DND-41 (cell line): ENCODE measurements at places on chromosomes 1 and 21.

DNA sequence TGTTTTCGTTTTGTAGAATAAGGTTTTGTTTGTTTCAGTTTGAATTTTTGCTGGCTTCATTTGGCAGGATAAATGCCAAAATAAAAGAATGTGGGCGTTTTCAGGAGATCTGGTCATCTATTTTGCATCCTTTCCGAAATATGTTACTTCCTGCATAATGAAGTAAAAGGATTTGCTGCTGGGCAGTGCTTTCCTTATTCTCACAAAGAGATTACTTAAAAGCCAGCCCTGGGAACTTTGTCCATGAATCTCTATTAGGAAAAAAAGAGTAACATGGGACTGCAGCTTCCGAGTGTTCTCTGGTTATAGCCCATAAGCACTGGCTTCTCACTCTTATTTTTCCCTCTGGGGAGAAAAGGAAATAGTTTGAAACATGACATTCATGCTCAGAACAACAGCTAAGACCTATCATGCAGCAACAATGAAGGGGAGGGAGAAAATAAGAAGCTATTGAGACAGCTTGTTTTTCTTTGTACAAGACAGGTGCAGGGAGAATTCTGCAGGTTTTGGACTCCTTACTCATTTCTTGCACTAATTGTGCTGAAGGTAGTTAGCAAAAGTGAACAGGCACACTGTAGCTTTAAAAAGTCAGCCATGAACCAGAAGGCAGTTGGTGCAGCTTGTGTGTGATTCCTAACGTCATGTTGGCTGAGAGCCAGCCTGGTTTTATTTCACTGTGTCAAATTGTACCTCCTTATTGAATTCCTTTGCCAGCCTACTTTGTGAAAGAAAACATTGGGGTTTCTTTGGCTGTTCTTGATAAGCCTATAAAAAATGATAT is at the start of gene SAMD13:
TSS of gene SAMD13 (plus strand) at position 705 of the 781 bp plus-strand sequence. CDS start 1,527 bp downstream, outside the sequence.
- H3K4me3 ChIP-seq, result peak within 1 kb of the TSS; percentile 55
- H3K4me1 ChIP-seq, result peaks cover 68% of the 10 kb centered on the region
- peak within 1 kb of the TSS; percentile 97 for H3K27ac ChIP-seq
- no peaks in the 10 kb centered on the region for H3K36me3 ChIP-seq

DNA sequence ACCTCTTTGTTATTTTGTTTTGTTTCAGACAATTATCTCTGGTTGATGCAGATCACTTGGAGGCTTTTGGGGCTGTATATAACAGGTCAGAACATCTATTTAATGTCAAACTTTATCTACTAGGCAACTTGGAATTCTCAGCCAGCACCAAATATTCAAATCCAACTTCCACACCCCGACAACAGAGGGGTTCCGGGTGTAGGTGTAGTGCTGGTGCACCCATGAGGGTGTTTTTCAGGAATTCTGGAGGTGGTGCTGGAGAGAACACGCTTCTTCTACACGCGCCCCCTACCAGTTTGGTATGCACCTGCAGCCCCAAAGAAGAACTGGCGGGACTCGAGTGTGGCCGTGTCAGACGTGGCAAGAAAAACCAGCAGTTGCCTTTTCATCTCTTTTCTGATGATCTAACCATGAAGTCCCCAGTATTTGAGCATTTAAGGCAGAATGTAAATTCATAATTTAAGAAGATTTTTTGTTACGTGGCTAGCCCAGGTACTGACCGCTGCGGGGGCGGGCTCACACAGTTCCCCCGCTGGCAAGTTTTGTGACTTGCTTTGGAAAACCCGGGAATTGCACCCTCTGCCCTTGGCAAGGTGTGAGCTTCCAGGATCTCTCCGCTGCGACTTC is 462 bp upstream of the TLCD4 start:
- H3K4me3 ChIP-seq, result no peak overlapping the region
- H3K27ac ChIP-seq, result no peak overlapping the region
- H3K36me3 ChIP-seq, result no peaks in the 10 kb centered on the region
- no peaks in the 10 kb centered on the region for H3K27me3 ChIP-seq
- no peak for DNase-seq

DNA sequence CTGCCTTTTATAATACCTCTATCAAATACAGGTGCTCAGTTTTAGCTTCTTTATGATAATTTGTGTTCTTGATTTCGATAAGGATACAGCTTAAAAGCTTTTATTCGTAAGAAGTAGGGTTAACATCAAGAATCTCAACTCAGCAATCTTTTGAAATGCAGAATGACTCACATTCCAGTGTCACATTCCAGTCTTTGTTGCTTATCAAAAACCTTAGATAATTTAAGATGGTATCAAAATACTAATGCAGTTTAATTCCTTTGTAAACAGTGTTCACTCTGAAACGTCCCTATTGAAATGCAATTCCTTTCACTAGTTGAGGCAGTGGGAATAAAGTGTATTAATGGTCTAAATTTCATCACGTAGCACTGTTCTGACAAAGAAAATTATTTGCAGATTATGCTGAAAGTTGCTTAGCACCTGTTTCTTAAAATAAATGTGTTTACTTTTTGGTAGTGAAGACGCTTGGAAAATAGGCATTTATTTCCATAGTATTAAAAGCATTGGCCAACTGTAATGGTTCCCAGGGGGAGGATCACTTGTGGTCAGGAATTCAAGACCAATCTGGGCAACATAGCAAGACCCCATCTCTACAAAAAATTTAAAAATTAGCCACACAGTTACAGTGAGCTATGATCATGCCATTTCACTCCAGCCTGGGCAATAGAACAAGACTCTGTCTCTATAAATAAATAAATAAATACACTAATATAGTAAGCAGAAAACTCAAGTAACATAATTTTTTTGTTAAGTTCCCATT is 10.1 kb upstream of the CNN3 start:
- DNase-seq, result no peak
- no peaks in the 10 kb centered on the region for H3K36me3 ChIP-seq
- no peak overlapping the region for H3K27ac ChIP-seq
- no peaks in the 10 kb centered on the region for H3K4me1 ChIP-seq

DNA sequence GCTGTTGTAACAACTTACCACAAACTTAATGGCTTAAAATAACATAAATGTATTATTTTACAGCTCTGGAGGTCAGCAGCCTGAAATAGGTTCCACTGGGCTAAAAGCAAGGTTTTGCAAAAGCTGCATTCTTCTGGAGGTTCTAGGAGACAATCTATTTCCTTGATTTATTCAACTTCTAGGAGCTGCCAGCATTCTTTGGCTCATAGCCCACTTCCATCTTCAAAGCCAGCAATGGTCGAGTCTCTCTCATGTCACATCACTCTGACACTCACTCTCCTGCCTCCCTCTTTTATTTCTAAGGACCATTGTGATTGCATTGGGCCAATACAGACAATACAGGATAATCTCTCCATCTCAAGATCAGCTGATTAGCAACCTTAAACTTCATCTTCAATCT is 15.1 kb upstream of the FOXJ3 start:
- no peaks in the 10 kb centered on the region for H3K36me3 ChIP-seq
- H3K27ac ChIP-seq, result no peak overlapping the region
- H3K4me3 ChIP-seq, result no peak overlapping the region
- no peak for DNase-seq

- H3K4me3 ChIP-seq, result no peak overlapping the region
- no peak overlapping the region for H3K27ac ChIP-seq
- H3K4me1 ChIP-seq, result no peaks in the 10 kb centered on the region
- H3K36me3 ChIP-seq, result no peaks in the 10 kb centered on the region
- no peaks in the 10 kb centered on the region for H3K27me3 ChIP-seq
Measured at GRCh38 chr1:93595266-93595665, 86.4 kb downstream of the BCAR3 start.

- H3K4me1 ChIP-seq, result no peaks in the 10 kb centered on the region
- no peak for DNase-seq
- peaks cover 64% of the 10 kb centered on the region for H3K36me3 ChIP-seq
- H3K27ac ChIP-seq, result no peak overlapping the region
- no peak overlapping the region for H3K4me3 ChIP-seq
Measured at GRCh38 chr1:12344596-12345349, 114.9 kb downstream of the VPS13D start.

DNA sequence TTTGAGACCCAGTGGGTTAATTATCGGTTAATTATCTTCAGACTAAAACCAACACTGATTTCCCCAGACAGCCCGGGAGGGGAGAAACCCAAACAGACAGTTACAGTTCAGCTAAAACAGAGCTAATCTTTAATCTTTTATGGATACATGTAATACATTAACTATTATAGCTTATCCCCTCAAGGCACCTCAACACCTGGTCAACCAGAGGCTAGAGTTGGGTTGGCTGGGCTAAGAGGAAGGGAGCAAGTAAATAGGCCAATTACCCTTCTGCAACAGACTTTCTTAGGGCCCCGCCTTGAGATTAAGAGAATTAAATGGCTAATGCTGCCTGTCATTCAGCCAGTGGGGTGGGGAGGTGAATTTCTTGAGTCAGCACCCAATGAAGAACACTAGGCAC is 6.6 kb upstream of the MED18 start:
- DNase-seq, result no peak
- no peaks in the 10 kb centered on the region for H3K4me1 ChIP-seq
- H3K27ac ChIP-seq, result no peak overlapping the region
- no peaks in the 10 kb centered on the region for H3K27me3 ChIP-seq

- H3K27ac ChIP-seq, result no peak overlapping the region
- no peaks in the 10 kb centered on the region for H3K27me3 ChIP-seq
- H3K4me3 ChIP-seq, result no peak overlapping the region
- no peaks in the 10 kb centered on the region for H3K36me3 ChIP-seq
- DNase-seq, result no peak
Measured at GRCh38 chr1:168550971-168551370, 7.2 kb upstream of the XCL2 start.

GRCh38 chr1:182249201-182249676 is 142.4 kb downstream of the GLUL start:
- H3K4me1 ChIP-seq, result no peaks in the 10 kb centered on the region
- no peak for DNase-seq
- H3K27ac ChIP-seq, result no peak overlapping the region
- H3K36me3 ChIP-seq, result no peaks in the 10 kb centered on the region

GRCh38 chr21:40850071-40850470 is 3.1 kb upstream of the DSCAM start:
- no peaks in the 10 kb centered on the region for H3K4me1 ChIP-seq
- H3K27ac ChIP-seq, result no peak overlapping the region
- H3K4me3 ChIP-seq, result no peak overlapping the region
- peaks cover 3% of the 10 kb centered on the region for H3K27me3 ChIP-seq
- DNase-seq, result no peak

DNA sequence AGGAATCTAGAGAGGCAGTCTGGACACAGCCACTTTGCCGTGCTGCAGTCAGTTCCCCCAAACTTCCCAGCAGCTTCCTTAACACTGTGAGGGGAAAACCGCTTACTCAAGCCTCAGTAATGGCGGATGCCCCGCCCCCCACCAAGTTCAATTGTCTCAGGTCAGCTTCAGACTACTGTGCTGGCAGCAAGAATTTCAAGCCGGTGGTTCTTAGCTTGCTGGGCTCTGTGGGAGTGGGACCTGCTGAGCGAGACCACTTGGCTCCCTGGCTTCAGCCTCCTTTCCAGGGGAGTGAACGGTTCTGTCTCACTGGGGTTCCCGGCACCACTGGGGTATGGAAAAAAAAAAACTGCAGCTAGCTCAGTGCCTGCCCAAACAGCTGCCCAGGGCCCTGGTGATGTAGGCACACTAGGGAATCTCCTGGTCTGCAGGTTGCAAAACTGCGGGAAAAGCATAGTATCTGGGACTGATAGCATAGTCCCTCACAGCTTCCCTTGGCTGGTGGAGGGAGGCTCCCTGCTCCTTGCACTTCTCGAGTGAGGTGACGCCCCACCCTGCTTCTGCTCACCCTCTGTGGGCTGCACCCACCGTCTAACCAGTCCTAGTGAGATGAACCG is 23.7 kb upstream of the HFM1 start:
- H3K27ac ChIP-seq, result no peak overlapping the region
- no peaks in the 10 kb centered on the region for H3K4me1 ChIP-seq
- H3K4me3 ChIP-seq, result no peak overlapping the region
- H3K27me3 ChIP-seq, result no peaks in the 10 kb centered on the region
- no peaks in the 10 kb centered on the region for H3K36me3 ChIP-seq
- no peak for DNase-seq

GRCh38 chr1:240597153-240597745 is 14.7 kb downstream of the GREM2 start:
- no peaks in the 10 kb centered on the region for H3K36me3 ChIP-seq
- H3K27ac ChIP-seq, result no peak overlapping the region
- no peak for DNase-seq
- no peak overlapping the region for H3K4me3 ChIP-seq

GRCh38 chr21:44525391-44526095 is 14.5 kb downstream of the KRTAP10-1 start:
- H3K4me1 ChIP-seq, result no peaks in the 10 kb centered on the region
- H3K36me3 ChIP-seq, result no peaks in the 10 kb centered on the region
- DNase-seq, result no peak
- no peaks in the 10 kb centered on the region for H3K27me3 ChIP-seq
- H3K4me3 ChIP-seq, result no peak overlapping the region
- H3K27ac ChIP-seq, result no peak overlapping the region

DNA sequence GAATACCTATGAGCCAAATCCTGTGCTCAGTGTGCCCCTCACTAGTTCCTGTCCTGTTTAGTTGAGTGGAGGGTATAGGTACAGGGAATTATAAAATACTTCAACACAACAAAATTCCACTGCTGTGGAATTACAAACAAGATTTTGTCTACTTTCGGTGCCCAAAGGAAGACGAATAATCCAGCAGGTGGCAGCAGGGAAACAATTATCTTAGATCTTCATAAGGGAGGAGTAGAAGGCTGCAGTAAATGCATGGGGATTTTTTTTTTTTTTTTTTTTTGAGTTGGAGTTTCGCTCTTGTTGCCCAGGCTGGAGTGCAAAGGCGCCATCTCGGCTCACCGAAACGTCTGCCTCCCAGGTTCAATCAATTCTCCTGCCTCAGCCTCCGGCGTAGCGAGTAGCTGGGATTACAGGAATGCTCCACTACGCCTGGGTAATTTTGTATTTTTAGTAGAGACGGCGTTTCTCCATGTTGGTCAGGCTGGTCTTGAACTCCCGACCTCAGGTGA is 2.0 kb upstream of the PIP5K1A start:
- peaks cover 2% of the 10 kb centered on the region for H3K36me3 ChIP-seq
- H3K27ac ChIP-seq, result no peak overlapping the region
- no peak overlapping the region for H3K4me3 ChIP-seq
- peaks cover 33% of the 10 kb centered on the region for H3K4me1 ChIP-seq

DNA sequence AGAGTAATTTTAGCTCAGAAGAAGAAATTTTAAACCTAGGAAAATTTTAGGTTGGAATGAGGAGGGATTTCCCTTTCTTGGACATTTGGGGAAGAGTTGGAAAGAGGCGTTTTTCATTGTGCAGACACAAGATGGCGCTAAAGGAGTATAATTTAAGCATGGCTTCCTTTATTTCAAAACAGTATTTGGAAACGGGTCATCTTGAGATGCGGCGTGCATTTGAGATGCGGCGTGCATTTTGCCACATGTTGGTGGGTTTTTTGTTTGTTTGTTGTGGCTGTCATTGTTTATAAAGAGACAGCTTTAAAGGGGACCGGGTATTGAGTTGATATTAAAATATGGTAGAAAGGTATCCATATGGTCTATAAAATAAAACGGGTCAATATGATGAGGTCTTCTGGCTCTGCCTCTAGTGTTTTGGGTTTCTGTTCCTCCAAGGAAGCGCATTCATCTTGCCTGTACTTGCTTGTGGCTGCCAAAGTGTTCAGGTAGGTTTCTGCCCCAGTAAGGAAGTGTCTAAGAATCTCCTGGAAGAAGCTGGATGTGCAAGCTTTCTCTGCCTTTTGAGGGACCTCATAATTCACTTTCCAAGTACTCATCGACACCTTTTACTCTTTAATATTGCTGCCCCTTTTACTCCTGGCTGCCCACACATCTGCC is 210.3 kb downstream of the SLC35F3 start:
- H3K4me1 ChIP-seq, result peaks cover 8% of the 10 kb centered on the region
- no peak overlapping the region for H3K27ac ChIP-seq
- no peaks in the 10 kb centered on the region for H3K27me3 ChIP-seq

GRCh38 chr1:159647616-159648015 is 60.0 kb downstream of the APCS start:
- DNase-seq, result no peak
- no peak overlapping the region for H3K4me3 ChIP-seq
- peaks cover 6% of the 10 kb centered on the region for H3K27me3 ChIP-seq
- H3K4me1 ChIP-seq, result no peaks in the 10 kb centered on the region
- no peak overlapping the region for H3K27ac ChIP-seq
